Tibial nerve (tissue), 4 donors: ENCODE measurements at places on chromosomes 4 and X. TPM values are rescaled to one million over a fixed set of nuclear protein-coding genes. Genes with fewer than 3 reads are reported as not detected.

GRCh38 chr4:52105276-52105675, 54.2 kb downstream of the SPATA18 start:
- no peak overlapping the region for H3K4me3 ChIP-seq
- H3K36me3 ChIP-seq: no peaks in the 10 kb centered on the region
- DNase-seq: no peak
- H3K27ac ChIP-seq: no peak overlapping the region
- no peaks in the 10 kb centered on the region for H3K27me3 ChIP-seq
- H3K4me1 ChIP-seq: no peaks in the 10 kb centered on the region

GRCh38 chr4:74659576-74660411, 134.5 kb downstream of the BTC start:
- H3K4me3 ChIP-seq: no peak overlapping the region
- peaks cover 13% of the 10 kb centered on the region for H3K4me1 ChIP-seq
- no peaks in the 10 kb centered on the region for H3K36me3 ChIP-seq
- H3K27ac ChIP-seq: peak overlapping the region; percentile 55
- H3K27me3 ChIP-seq: no peaks in the 10 kb centered on the region
- no peak for DNase-seq

GRCh38 chr4:30436394-30436793, 283.8 kb upstream of the PCDH7 start:
- H3K4me3 ChIP-seq: no peak overlapping the region
- H3K36me3 ChIP-seq: no peaks in the 10 kb centered on the region
- no peaks in the 10 kb centered on the region for H3K27me3 ChIP-seq
- H3K27ac ChIP-seq: no peak overlapping the region
- H3K4me1 ChIP-seq: no peaks in the 10 kb centered on the region

DNA sequence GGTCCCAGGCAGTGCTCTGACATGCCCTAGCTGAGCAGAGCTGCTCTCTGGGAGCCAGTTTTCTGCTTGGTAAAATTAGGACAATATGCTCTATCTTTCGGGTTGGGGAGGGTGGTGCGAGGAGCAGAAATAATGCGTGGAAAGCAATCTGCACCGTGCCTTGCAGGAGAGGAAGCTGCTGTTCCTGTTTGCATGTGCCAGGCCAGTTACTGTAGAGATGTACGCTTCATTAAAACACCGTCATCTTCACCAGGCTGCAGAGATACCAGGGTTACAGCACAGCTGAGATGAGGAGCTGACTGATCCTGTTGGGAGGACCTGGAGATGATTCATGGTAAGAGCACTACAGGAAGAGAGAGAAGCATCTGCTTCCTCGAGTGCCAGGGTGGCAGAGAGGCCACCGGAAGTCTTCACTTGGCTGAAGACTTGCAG, 29.5 kb upstream of the IRF2 start:
- no peak overlapping the region for H3K27ac ChIP-seq
- no peak overlapping the region for H3K4me3 ChIP-seq
- H3K36me3 ChIP-seq: no peaks in the 10 kb centered on the region
- no peak for DNase-seq

- H3K4me1 ChIP-seq: no peaks in the 10 kb centered on the region
- no peak for DNase-seq
- no peaks in the 10 kb centered on the region for H3K36me3 ChIP-seq
- no peak overlapping the region for H3K4me3 ChIP-seq
- peaks cover 4% of the 10 kb centered on the region for H3K27me3 ChIP-seq
Observed at GRCh38 chrX:134364711-134365110, 95.3 kb upstream of the HPRT1 start.

The SPARCL1 gene
- total RNA-seq: 741 TPM
